ENCODE measurements at places on chromosomes 3 and 15. TPM values are rescaled to one million over a fixed set of nuclear protein-coding genes. Genes with fewer than 3 reads are reported as not detected.

TRANK1 gene
- 11.0 TPM for total RNA-seq

ADGRG7 gene
- total RNA-seq = 0.16 TPM

DUOXA2 gene
- 0.31 TPM for total RNA-seq

PRICKLE2 gene
- 10.1 TPM for total RNA-seq

DNA sequence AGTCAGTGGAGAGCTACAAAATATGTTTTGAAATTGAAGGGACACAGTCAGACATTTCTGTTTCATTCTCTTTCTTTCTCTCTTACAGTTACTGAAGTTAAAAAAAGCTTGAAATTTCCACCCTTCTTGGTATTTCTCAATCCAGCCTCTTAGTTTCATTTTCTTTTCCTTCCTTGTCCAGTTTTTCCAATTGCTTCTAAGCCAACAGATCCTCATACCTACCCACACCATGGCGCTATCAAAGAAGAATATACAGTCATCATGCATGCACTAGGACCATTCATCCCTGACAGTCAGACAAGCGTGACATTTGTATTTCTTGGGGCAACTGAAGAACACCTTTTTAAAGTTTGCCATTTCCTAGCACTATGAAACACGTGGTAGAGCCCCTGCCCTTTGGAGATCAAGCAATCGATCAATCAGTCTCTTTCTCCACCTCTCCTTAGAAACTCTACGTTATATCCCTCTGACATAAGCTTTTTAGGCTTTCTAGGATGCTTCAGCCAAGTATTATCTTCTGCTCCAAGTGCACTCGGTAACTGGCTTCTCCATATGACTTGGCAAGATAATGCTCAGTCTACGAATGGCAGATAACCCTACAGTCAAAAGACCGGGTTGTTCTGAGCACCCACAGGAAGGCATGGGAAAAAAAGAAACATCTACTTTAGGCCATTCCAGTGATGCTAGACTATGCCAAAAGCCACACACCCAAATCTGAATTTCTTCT, 65.4 kb downstream of the FBN1 start:
- DNase-seq = no peak
- no peaks in the 10 kb centered on the region for H3K4me1 ChIP-seq
- no peaks in the 10 kb centered on the region for H3K27me3 ChIP-seq
- H3K27ac ChIP-seq = peak overlapping the region; percentile 17

GRCh38 chr3:62238003-62238402, 135.3 kb downstream of the FEZF2 start:
- no peak overlapping the region for H3K27ac ChIP-seq
- H3K27me3 ChIP-seq = no peaks in the 10 kb centered on the region
- H3K36me3 ChIP-seq = no peaks in the 10 kb centered on the region
- H3K4me1 ChIP-seq = no peaks in the 10 kb centered on the region
- no peak overlapping the region for H3K4me3 ChIP-seq

GRCh38 chr3:175913286-175913685, 1054.2 kb downstream of the NAALADL2 start:
- H3K27me3 ChIP-seq = no peaks in the 10 kb centered on the region
- no peak overlapping the region for H3K27ac ChIP-seq
- no peak for DNase-seq
- H3K36me3 ChIP-seq = no peaks in the 10 kb centered on the region
